ENCODE measurements at places on chromosomes 13 and 19.

- no peak for DNase-seq
These were observed 108.8 kb downstream of the TBC1D4 start for GRCh38 chr13:75372923-75373841.

- no peak for DNase-seq
These were observed 172.6 kb upstream of the ATXN8OS start for GRCh38 chr13:69935043-69935442.

GRCh38 chr19:38720559-38721236 is 23.6 kb downstream of the CAPN12 start:
- no peak for DNase-seq

GRCh38 chr19:39203372-39204341 is at the start of gene SYCN:
SYCN (minus strand) TSS chr19:39204263; CDS start chr19:39204254, 9 bp downstream.
- no peak for DNase-seq

DNA sequence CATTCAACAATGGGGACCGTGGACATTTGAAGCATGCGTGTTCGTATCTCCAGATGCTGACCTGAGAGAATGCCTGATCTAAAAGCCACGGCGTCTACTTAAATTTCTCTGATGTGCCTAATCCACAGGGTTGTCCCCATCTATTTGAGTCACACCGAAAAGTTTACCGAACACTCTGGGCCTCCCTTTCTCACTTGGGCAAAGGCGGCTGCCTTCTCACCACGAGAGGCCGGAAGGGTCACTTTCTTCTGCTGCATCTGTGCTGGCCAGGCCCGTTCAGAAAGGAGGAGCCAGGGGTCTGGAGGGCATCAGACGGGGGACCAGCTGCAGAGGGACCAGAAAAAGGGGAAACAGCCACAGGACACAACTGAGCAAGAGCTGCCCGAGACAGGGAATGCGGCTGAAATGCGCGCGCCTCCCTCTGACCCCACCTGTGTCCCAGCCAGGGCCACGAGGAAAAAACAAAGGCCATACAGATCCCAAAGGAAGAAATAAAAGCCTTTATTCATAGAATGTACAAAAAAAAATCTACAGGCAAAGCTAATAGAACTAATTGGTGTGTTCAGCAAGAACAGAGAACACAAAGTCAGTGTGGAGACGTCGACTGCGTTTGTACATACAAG is 71.3 kb upstream of the C13orf46 start:
- DNase-seq, result no peak

GRCh38 chr13:44362394-44363040 is 11.1 kb upstream of the SERP2 start:
- DNase-seq, result no peak

DNA sequence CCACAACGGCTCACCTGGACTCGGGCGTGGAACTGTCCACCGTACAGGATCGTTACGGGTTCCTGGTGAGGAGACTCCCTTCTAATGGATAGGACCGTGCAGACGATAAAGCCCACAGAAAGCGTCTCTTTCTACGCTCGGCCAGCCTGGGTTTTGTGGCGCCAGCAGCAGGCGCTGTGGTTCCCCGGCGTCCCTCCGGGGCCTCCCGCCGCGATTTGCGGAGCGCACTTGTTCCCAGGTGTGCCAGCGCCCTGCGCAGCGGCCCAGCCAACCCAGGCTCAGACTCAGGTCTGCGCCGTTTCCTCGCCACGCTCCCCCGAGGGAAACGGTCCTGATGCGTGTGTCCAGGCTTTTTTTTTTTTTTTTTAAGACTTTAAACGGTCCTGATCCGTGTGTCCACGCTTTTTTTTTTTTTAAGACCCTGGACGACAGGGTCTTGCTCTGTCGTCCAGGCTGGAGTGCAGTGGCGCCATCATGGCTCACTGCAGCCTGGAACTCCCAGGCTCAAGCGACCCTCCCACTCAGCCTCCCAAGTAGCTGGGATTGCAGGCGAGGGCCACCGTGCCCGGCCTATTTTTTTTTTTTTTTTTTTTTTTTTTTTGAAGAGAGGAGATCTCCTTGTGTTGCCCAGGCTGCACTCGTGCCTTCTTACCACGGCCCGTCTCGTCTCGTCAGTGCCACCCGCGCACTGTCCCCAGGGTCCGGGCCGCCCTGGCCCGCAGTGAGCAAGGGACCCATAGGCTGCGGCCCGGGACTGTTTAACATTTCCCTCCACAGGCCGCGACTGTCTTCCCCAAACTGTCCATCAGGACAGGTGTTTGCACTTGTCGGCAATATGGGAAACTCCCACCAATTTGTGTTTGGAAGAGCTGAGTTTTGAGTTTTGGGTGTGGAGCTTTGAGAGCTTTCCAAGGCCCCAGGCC is 23.8 kb downstream of the GJA3 start:
- DNase-seq, result no peak

- no peak for DNase-seq
These were observed 4.8 kb upstream of the ZNF253 start for GRCh38 chr19:19860756-19861390.

DNA sequence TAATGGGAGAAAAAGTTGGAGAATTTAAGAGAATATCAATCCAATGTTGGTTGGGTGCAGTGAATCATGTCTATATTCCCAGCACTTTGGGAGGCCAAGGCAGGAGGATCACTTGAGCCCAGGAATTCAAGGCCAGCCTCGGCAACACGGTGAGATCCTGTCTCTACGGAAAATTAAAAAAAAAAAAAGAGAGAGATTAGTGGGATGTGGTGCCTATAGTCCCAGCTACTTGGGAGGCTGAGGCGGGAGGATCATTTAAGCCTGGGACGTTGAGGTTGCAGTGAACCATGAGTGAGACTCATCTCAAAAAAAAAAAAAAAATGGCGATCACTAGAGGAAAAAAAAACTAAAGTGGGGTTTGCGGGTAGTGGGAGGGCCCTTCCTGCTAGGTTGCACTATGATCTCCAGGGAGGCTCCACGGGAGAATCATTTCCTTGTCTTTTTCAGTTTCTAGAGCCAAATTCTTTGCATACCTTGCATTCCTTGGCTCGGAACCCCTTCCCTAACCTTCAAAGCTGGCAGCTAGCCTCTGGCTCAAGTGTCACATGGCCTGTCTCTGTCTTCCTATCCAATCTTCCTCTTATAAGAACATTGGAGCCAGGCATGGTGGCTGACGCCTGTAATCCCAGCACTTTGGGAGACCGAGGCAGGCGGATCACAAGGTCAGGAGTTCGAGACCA is 5.8 kb upstream of the ERCC2 start:
- DNase-seq, result no peak

- DNase-seq, result no peak
These were observed 720.7 kb downstream of the OLFM4 start for GRCh38 chr13:53749306-53749705.
